ENCODE measurements at places on chromosomes 16 and 17.

DNA sequence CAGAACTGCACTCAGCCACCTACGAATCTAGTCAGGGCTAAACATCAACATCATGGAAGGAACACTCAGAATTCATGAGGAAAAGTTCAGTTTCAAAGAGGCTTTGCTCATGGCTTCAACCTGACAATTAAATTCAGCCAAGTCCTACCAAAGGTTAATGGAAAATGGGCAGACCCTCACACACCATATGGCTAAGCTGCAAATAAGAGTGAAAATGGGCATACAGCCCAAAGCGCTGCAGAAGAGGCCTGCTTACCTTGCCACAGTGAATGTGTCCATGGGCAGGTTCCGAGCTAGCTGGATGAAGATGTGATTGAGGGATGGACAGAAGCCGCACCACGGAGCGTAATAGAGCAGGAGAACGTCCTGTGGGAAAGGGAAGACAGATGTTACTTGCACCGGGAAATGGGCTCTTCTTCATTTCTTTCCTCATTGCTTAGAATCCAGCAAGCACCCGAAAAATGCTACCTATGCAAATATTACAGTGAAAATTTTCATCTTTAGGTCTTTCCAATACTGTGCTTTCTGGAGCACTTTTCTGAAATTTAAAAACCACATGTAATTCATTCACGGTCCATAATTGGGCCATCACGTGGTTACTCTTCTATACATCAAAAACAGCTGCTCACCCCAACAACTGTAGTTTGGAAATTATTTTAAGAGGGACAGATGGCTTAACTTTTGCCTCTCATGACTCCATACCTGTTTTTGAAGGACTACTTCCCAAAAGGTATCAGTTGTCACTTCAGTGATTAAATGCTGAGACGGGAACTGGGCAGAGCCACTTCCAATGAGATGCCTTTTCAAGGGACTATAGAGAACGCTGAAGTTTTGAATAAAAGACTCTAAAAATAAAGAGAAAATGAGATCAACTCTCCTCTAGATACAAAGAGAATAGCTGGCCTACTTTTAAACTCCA lies 19.6 kb downstream of the SNN start:
- DNase-seq, result no peak

GRCh38 chr16:4246777-4247459 lies 5.0 kb upstream of the SRL start:
- no peak for DNase-seq

DNA sequence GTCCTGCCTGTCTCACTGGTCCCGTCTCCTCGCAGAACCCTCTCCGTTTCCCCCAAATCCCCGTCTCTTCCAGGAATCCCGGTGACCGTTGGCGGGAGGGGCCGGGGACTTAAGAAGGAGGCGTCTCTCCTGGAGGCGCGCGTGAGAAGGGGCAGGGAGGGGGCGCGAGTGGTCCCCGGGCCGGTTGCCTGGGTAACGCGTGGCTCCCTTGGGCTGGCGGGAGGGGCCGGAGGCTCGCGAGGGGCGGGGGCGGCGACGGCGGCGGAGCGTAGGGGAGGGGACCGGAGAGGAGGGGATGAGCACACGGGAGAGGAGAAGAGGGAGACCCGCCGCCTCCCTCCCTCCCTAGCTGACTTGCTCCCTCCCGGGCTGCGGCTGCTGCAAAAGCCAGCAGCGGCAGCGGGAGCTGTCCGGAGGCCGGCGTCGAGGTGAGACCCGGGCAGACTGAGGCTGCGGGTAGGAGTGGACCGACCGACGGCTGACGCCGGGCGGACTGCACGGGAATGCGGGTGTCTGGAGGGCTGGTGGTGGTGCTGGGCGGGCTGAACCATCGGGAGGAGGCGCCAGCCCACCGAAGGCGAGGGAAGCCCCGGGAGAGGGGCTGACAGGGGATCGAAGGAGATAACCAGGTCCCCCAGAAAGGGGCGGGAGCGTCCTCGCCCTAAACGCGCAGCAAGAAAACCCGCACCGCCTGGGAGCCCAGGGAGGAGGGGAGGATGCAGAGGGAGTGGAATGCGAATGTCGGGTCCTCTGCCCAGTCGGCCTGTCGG lies at the start of gene PRRT2:
PRRT2 (plus strand) TSS at position 298 of the 770 bp plus-strand sequence. CDS start 862 bp downstream, outside the sequence.
- DNase-seq, result peak; percentile 66

- DNase-seq, result no peak
These were observed 703.2 kb downstream of the MAF start for GRCh38 chr16:78897299-78897698.

- DNase-seq, result no peak
These were observed 59.4 kb upstream of the ASIC2 start for GRCh38 chr17:33352526-33352925.

- no peak for DNase-seq
These were observed 36.6 kb downstream of the UBE2G1 start for GRCh38 chr17:4329838-4330237.

DNA sequence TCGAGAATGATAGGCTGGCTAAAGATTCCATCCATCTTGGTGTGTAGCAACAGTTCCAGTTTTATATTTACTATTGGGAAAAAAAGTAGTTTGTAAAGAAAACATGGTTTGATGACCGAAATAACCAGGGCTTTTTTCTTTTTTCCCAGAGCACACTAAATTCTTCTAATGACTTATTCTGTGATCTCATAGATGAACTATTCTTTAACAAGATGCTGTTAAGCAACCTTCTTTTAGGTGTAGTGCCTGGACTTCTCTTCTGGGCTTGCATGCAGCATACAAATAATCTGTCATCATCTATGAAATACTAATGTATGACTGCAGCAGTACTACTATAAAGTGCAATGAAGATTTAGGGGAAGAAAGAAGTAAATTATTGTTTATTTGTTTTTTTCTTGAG lies 11.0 kb upstream of the CAPNS2 start:
- DNase-seq, result no peak

GRCh38 chr17:80212962-80213642 lies 7.0 kb downstream of the SGSH start:
- DNase-seq, result no peak

DNA sequence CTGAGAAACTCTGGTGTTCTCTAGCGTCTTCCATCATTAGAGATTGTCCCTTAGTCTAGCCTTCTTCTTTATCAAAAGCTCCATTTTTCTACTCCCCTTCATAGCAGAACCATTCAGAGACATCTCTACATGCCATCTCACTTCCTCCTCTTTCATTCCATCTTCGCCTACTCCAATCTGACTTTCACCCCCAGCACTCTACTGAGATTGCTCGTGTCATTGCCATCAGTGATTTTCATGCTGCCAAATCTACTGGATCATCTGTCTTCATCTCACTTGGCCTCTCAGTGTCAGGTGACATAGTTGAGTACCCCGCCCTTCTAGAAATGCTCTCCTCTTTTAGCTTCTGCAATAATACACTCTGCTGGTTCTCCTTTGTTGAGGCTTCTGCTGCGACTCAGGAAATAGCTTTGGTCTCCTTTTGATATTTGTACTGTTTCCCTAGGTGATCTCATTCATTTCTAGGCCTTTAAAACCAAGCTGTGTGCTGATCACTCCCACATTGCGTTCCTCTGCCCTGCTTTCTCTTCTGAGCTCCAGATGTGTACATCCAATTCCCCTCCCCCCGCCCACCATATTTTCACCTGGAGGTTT lies 119.1 kb downstream of the FTO start:
- DNase-seq, result no peak

GRCh38 chr17:72421128-72422092 lies 300.6 kb downstream of the SOX9 start:
- peak; percentile 57 for DNase-seq

DNA sequence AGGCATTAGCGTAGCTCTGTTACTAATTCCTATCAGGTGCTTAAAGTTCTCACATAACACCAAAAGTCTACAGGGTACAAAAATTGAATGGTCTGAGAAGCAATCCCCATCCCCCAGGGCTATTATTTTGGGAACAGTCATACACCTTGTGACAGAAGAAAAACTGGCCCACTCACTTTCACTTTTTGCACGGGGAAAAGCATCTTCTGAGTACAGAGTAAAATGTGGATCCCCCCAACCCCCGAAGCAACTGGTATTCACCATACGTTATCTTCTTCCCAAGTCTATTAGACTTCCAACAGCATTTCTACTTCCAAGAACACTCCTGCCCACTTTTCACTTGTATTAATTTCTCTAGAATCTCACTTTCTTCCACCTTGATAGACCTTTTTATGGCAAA lies 11.8 kb downstream of the GGA3 start:
- no peak for DNase-seq

DNA sequence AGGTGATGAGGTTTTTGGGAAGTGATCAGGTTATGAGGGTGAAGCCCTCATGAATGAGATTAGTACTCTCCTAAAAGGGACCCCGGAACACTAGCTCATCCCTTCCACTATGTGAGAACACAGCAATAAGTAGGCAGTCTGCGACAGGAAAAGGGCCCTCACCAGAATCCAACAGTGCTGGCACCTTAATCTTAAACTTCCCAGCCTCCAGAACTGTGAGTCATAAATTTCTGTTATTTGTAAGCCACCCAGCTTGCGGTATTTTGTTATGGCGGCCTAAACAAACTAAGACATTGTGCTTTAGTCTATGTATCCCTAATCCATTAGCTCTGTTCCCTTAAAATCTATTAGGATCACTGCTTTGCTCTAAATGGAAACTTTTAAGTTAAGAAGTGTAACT lies 8.5 kb downstream of the SLFN12 start:
- no peak for DNase-seq

GRCh38 chr17:1673041-1673785 lies 11.5 kb downstream of the PRPF8 start:
- peak; percentile 18 for DNase-seq

- no peak for DNase-seq
These were observed 8.0 kb downstream of the SGSH start for GRCh38 chr17:80212109-80212508.

DNA sequence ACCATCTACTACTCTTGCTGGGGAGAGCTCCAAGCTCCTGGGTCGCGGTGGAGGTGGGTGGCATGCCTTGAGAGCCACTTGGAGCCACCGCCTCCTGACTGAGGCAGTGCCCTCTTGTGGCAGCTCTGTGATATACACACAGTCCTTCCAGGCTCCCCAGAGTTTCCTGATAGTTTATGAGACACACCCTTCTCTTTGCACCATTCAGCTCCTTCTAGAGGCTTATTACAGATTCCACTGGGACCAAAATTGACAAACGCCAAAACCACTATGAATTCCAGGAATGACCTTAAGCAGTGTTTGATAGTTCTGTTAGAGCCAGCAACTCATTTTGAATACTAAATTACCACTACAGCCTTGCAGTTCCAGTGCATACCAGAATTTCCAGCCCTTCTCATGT lies 170.1 kb upstream of the CDH13 start:
- DNase-seq, result peak; percentile 44

GRCh38 chr17:9192010-9192409 lies 170.7 kb downstream of the NTN1 start:
- no peak for DNase-seq

DNA sequence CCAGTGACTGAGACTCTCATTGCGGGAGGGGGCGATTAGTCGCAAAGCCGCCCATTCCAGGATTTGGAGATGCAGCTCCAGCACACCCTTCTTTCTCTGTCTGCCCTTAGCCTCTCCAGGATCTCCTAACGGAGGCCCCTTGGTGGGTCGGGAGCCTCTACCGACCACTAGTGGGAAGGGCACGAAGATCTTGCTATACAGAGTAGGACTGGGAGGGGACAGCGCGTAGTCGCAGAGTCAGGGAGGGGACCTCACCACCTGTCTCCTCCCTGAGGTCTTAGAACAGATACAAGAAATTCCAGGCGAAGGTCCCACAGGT lies 588 bp upstream of the SMTNL2 start:
- DNase-seq, result no peak

- DNase-seq, result no peak
These were observed 329.3 kb downstream of the KCNJ2 start for GRCh38 chr17:70498631-70499030.

DNA sequence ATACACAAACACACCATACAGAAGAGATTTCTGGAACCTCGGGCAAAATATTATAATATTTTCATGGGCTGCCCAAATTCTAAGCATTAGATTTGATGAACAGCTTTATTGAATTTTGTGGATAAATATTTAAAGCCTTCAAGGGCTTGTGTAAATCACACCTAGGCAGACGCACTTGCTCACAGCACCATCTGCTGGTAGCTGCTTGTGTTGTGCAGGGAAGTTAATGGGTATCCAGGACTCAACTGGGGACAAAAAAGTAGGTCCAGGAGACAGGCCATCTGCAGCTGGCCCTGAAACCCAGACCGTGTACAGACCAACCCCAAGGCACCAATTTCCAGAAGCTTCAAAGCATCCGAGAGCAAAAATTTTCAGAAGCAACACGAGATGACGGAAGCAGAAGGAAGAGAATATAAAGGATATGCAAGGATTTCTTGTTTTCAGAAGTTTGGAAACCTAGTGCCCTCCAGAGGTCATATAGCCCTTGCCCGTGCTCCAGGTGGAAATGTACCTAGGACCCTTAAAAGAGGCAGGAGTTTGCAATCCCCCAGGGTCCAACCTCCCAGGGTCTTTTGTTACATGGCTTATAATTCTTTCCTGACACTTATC lies 140.0 kb downstream of the CHD9NB start:
- peak; percentile 51 for DNase-seq
